ENCODE measurements at places on chromosomes 13 and 19. TPM values are rescaled to one million over a fixed set of nuclear protein-coding genes. Genes with fewer than 3 reads are reported as not detected.

Gene ALKBH7
- 99.5 TPM for polyA plus RNA-seq

Gene NLRP4
- polyA plus RNA-seq, result not detected

Gene TRPC4
- 0.08 TPM for polyA plus RNA-seq

Gene CBLC
- not detected for polyA plus RNA-seq

Gene KCNN1
- polyA plus RNA-seq, result 0.06 TPM

Gene IGLON5
- polyA plus RNA-seq, result not detected

Gene PSG4
- not detected for polyA plus RNA-seq

Gene GJB2
- polyA plus RNA-seq, result 0.07 TPM

Gene TICAM1
- 11.4 TPM for polyA plus RNA-seq

Gene ZNF414
- polyA plus RNA-seq, result 21.6 TPM

Gene ZNF577
- 5.1 TPM for polyA plus RNA-seq

Gene ONECUT3
- not detected for polyA plus RNA-seq

Gene CCDC122
- 0.15 TPM for polyA plus RNA-seq

Gene TTYH1
- polyA plus RNA-seq, result 0.38 TPM

Measured in psoas muscle (tissue), 8 donors.